Activated CD4-positive, alpha-beta T cell treated with anti-CD3 and anti-CD28 coated beads, Interleukin-2, amount 50 U/mL, for 4 hours (primary cell): ENCODE measurements at places on chromosomes 4 and X.

DNA sequence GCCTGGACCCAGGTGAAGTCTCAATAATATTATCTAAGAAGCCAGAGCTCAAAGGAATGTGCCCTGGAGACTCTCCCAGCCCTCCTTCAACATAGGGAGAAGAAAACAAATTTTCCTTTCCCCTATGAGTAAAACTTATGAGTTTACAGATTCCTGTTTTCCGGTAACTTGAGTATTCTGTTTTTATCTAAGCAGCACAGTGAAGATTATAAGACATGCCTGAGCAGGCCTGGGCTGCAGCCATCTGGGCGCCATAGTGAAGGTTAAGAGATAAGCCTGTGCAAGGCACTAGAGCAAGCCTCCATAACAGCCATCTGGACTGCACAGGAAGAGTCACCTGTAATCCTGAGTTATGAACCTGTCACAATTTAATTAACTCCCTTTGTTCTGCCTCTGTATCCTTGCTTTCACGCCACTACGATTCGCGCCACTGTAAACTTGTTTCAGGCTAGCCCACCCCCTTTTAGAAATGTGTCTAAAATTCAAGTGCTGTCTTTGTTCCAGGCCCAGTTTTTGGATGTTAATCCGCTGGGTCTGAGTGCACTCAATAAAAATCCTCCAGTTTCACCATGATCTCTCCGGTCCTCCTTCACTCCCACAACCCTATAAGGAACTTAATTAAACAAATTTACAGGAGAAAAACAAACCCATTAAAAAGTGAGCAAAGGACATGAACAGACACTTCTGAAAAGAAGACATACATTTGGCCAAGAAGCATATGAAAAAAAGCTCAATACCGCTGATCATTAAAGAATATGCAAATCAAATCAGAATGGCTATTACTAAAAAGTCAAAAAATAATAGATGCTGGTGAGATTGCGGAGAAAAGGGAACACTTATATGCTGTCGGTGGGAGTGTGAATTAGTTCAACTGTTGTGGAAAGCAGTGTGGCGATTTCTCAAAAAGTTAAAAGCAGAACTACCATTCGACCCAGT is 189.5 kb downstream of the APBB2 start:
- DNase-seq: no peak

DNA sequence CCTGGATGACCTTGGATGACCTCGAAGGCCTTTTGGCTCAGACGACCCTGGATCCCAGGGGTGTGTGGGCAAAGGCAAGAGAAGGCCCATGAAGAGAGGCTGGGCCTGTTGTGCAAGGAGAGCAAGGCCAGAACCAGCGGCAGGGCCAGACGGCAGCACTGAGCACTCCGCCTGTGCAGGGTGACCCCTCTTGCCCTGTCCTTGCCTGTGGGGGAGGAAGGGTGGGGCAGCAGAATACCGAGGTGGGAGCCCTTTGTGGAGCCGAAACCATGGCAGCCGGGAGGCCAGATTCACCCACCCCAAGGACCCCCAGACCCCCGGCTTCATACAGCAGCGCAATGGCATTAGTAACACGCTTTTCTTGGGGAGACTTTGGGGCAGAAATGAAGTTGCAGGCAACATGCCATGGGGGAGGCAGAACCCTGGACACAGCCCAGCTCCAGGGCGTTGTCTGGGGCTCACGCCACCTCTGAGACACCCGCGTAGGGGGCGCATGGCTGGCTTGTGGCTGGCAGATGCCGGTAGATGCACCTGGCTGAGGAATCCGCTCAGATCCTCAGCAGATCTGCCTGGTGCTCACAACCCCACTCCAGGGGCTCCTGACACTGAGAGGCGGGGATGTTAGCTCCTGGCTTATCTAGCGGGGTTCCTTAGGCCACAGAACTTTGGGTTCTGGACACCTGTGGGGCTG is 114.5 kb downstream of the FAM53A start:
- DNase-seq: no peak

GRCh38 chrX:130163398-130163797 is 2.2 kb downstream of the AIFM1 start:
- no peak for DNase-seq

GRCh38 chrX:107684956-107685385 is 56.7 kb downstream of the PRPS1 start:
- no peak for DNase-seq

DNA sequence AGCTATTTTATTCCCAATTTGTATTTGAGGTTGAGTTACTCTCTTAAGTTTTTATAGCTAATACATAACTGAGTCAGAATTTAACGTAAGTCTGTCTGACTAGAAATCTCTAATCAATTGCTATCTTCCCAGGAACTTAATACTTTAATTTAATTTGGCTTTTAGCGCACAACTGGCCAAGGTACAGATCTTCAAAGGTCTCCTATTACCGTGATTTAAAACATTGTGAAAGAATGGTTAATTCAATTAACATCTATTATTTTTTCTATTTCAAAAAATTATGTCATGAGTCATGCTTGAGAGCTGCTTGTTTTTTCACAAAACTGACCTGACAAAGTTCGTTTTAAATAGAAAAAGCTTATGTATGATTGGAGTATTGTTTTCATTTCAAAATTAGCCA is 22.0 kb upstream of the PLA2G12A start:
- DNase-seq: no peak

DNA sequence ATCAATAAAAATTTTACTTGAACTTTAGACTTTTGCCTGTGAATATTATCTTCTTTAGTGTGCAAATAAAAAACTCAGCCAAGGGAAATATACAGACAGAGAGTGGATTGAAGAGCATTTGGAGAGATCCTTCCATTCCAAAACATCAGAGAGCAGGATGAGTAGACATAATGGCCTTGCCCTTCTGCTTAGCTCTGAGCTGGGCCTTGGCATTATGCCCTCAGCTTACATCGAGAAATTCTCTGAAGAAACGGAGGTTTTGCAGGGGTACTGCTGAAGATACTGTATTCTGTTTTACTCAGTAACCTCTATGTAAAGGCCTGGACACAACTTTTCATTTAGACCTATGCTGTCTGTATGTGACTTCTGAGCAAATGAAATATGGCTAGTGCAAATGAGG is 317.4 kb downstream of the STIM2 start:
- no peak for DNase-seq

GRCh38 chr4:6876440-6876839 is 33.2 kb upstream of the TBC1D14 start:
- DNase-seq: no peak

- DNase-seq: no peak
Measured at GRCh38 chr4:77183777-77184420, 26.9 kb downstream of the CCNG2 start.

GRCh38 chr4:159273141-159273438 is 170.2 kb downstream of the RAPGEF2 start:
- DNase-seq: no peak

- no peak for DNase-seq
Measured at GRCh38 chr4:177182166-177182565, 127.5 kb upstream of the NEIL3 start.

DNA sequence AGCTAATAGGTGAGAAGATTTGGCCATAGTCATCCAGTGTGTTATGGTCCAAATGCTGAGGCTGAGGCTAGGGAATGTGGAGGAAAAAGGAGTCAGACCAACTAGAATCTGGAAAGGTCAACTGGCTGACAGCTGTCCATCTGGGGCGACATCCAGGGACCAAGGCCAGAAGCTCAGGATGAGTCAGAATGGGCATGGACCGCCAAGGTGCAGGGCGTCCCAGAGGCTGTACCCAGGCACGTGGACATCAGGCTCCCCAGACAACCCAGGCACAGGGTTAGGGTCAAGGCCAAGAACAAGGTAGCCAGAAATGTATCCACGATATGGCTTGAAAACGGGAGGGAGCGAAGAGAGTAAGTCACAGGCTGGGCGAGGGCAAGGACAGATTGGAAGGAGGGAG is 26.1 kb upstream of the PTTG2 start:
- no peak for DNase-seq

DNA sequence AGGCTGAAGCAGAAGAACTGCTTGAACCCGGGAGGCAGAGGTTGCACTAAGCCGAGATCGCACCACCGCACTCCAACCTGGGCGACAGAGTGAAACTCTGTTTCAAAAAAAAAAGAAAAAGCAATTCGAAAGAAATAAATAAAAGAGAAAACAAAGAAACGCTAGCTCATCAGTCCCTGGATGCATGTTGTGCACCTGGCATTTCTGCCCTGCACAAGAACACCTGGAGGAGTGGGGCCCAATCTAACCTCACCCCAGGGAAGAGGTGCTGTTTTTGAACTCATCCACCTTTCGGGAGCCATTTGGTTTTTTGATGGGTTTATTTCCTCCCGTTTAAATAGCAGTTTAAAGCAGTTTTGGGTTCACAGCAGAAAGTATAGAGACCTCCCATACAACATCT is 5.7 kb upstream of the MRFAP1 start:
- DNase-seq: no peak

GRCh38 chrX:40266490-40267333 is 169.0 kb upstream of the BCOR start:
- peak; percentile 49 for DNase-seq

DNA sequence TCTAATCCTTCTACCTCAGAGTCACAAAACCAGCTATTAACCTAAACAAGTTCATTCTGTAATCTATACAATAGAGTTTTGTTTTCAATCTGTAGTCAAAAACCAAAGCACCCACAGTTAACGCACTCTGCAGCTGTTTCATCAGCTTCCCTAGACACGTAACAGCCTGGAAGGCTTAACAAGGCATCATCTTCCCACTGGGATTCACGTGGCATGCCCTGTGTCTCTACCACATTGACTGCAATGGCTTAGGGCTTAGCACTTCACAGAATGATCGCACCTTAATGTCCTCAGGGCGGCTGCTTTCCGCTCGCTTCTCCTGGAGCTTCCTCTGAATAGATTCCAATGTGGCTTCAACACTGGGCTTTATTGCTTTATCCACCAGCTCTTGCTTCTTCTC is 49.7 kb upstream of the NAP1L5 start:
- DNase-seq: no peak

- no peak for DNase-seq
Measured at GRCh38 chr4:72817012-72817411, 248.0 kb upstream of the ADAMTS3 start.

GRCh38 chr4:10283761-10284160 is 167.2 kb upstream of the WDR1 start:
- no peak for DNase-seq

DNA sequence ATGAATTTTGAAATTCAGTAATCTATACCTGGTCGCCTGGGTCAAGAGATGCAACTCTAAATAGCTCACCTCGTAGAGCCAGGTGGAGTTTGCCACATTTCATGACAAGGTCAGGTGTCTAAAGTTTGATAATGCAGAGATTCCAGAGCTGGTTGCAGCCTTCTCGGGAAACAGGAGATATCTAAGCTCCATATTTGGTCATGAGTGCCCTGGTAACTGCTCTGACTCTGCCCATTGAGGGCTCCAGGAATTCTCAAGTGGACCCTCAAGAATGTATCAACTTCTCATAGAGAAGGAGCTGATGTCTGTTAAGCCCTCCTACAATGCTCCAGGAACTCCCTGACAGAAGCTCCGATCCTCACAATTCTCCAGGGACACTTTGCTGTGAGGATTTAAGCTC is 33.2 kb upstream of the TSPAN5 start:
- no peak for DNase-seq

DNA sequence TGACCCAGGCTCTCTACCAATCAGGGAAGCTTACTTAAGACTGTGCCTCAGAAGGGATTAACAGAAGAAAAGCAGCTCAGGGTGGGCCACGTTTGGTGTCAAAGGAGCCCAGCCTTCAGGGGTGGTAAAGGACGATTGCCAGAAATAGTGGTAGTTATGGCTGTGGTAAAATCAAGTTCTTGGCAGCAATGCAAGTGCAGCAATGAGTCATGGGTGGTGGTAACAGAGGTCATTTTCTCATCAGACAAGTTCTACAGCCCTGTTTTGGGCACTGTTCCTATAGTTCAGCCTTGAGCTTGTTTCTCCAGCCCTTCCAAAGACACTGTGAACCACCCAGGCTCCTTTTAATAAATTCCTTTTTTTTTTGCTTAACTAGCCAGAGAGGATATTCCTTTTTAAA is 120.3 kb downstream of the EFHC2 start:
- DNase-seq: no peak

- no peak for DNase-seq
Measured at GRCh38 chr4:19358015-19358414, 893.7 kb upstream of the SLIT2 start.

GRCh38 chr4:21709031-21709430 is 239.5 kb downstream of the KCNIP4 start:
- DNase-seq: no peak

DNA sequence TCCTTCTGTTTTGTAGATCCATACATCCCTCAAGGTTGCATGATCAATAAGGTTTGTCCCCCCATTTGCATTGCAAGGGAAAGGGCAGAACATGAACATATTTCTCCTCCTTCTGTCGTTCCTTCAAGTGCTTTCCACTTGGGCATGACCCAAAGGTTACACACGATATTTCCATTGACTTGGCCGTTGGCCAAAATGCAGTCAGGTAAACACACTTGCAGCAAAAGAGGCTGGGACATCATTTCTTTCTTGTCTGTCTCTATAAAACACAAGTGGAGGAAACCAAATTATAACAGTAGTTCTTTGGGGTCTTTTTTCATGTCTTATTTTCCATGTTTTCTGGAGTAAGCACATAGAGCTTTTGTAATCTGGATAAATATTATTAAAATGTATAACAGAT is 156.1 kb downstream of the FRAS1 start:
- DNase-seq: no peak
